NCI-H446 treated with DMSO at 0.1 percent for 48 hours (cell line): ENCODE measurements at places on chromosomes 16 and 17.
A peak's percentile ranks its signal among the peaks of the same experiment; 100 is the strongest.

DNA sequence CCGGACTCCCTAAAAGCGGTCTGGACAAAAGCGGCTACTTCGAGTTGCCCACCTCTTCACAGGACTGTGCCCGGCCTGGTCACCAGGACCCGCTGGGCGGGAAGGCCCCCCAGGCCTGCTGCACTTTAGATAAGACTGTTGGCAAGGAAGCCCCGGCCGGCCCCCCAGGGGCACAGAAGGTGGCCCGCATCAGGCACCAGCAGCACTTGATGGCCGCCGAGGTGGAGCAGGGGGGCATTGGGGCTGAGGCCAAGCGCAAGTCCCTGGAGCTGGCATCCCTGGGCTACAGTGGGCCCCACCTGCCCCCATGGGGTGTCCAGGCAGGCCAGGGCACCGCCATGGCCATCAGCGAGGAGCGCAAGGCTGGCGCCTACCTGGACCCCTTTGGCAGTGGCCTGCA is 47.5 kb downstream of the BAHCC1 start:
- DNase-seq, result no peak

- no peak for DNase-seq
These were observed 40.0 kb downstream of the WIPI1 start for GRCh38 chr17:68417317-68417716.

- DNase-seq, result no peak
These were observed 26.9 kb downstream of the TOM1L1 start for GRCh38 chr17:54927525-54927924.

- DNase-seq, result no peak
These were observed 206.6 kb downstream of the CDH8 start for GRCh38 chr16:61829631-61830030.

- no peak for DNase-seq
These were observed 33.5 kb downstream of the ABCC3 start for GRCh38 chr17:50668025-50668837.

GRCh38 chr17:35676441-35676840 is 55.0 kb upstream of the RASL10B start:
- DNase-seq, result no peak

DNA sequence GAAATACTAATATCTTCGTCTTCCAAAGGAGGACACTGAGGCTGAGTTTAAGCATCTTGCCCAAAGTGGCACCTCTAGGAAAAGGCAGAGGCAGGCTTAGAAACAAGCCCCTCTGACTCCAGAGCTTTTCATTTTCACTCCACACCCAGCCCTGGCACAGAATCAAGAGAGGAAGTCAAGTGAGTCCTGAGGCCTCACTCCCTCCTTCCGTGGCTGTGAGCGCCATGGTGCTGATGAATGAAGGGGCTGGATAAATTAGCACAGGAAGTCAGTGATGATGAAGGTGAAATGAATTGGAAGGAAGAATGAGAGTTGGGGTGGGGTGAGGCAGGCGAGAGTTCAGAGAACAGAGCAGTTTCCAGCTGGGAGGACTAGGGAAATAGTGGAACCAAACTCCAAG is 179.3 kb downstream of the TMEM132E start:
- no peak for DNase-seq

DNA sequence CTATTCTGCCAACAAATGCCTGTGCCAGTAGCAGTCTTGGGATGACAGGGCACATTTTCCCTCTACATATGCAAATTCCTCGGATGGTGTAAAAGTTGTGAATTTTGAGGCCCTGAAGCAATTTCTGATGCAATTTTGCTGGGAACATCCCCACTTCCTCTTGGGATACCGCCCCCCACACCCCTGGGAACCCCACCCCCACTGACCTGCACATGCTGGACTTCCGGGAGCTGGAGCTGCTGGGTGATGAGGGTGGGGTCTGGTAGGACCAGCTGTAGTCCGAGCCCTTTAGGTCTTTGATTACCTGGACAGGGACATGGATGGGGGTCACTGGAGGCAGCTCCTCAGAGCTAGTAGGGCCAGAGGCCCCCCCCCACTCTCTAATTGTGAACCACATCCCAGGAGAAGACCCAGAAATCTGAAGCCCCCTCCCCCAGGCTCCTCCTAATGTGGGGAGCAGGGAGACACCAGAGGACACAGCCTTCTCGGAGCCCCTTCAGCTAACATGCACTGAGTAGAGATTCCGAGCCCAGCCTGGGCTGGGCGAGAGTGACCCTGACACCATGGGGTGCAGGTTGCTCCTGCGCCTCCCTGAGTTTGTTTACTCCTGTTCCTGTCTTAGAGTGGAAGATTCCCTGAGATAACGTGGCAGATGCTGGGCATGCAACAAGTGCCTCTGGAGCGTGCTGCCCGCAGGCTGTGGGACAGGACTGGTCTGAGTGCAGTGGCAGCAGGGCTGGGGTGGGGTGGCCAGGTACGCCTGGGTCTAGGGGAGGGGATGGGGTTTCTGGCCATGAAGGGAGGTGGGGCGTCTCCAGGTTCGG is 9.0 kb downstream of the MTSS2 start:
- DNase-seq, result no peak

DNA sequence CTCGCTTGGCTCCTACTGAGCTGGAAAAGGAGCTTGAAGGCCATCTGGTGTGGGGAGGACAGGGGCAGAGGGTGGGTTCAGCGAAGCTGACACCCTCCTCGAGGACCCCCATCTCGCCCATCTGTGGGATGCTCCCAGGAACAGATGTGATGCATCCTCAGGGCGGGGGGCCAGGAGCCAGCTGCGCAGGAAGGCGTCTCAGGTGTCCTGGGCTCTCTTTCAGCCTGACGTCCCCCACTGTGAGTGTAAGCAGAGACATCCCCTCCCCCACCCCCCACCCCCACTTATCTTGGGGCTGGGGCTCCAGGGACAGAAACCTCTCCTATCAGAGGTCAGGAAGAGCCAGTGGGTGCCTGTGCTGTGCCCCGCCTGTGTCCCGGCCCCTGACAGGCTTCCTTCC is 16.2 kb downstream of the KIF19 start:
- no peak for DNase-seq

DNA sequence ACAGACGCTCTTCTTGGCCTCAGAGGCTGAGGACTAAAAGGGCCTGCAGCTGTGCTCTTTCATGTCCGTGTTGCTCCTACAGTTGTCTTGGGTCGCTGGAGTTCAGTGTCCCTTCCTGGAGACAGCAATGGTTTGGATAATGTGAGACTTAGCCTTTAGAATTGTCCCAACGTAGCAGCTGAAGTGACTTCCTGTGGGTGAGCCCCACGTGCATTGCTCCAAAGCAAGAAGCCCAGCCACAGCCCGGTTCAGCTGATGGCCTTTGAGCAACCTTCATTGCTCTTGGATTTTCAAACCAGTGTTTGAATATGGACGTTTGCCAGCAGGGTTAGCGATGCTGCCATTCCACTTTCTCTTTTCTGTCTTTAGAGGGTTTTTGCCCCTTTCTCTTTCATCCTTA is 19.7 kb downstream of the TMEM11 start:
- peak; percentile 5 for DNase-seq

- DNase-seq, result no peak
These were observed 30.0 kb downstream of the CHD9 start for GRCh38 chr16:53084746-53085334.

- DNase-seq, result no peak
These were observed 22.4 kb upstream of the LGALS9 start for GRCh38 chr17:27608328-27609230.

- no peak for DNase-seq
These were observed 37.7 kb downstream of the USP32 start for GRCh38 chr17:60354223-60354622.

GRCh38 chr17:36532435-36532975 is 2.2 kb downstream of the MYO19 start:
- no peak for DNase-seq

GRCh38 chr16:3023415-3023668 is 400 bp downstream of the HCFC1R1 start:
- DNase-seq, result peak; percentile 46

DNA sequence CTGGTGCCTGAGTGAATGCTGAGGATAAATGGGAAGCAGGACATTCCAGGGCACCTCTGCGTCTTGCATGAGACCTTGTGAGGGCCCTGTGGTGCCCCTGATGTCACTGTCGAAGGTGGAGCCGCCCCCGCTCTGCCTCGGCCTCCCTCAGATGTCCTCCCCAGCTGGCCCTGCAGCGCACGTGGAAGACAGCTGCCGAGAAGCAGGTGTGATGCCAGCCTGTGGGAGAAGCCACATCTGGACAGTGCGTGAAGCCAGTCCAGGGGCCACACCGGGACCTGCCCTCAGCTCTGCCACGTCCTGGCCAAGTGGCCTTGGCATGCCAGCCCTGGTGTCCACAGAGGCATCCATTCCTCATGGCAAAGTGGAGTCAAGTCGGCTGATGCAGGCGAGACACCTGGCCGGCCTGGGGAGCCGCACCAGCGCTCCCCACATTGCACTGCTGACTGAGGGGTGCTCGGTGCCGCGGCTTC is 21.6 kb upstream of the METRNL start:
- DNase-seq, result no peak

- DNase-seq, result no peak
These were observed 102.7 kb downstream of the SDK2 start for GRCh38 chr17:73541561-73541981.

- no peak for DNase-seq
These were observed 40.5 kb upstream of the ACSF3 start for GRCh38 chr16:89052890-89053724.

GRCh38 chr17:45851022-45851421 is 6.3 kb downstream of the SPPL2C start:
- no peak for DNase-seq

- DNase-seq, result no peak
These were observed 9.5 kb downstream of the SPNS2 start for GRCh38 chr17:4508207-4508606.

DNA sequence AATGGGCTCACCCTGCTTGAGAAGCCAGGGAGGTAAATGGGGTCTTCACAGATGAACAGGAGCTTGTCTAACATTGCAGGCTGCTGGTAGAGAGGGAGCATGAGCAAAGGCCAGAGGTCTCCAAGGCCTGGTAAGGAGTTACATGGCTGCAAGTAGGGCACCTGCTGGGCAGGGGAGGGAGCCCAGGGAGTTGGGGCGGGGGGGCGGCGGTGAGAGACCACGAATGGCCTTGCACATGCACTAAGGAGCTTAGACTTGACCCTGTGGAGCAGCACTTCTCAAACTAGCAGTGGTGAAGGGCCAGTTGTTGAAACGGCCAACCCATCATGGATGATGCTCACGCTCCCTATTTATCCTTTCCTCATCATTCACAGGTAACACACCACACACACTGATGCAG is 38.4 kb downstream of the ERN1 start:
- no peak for DNase-seq

DNA sequence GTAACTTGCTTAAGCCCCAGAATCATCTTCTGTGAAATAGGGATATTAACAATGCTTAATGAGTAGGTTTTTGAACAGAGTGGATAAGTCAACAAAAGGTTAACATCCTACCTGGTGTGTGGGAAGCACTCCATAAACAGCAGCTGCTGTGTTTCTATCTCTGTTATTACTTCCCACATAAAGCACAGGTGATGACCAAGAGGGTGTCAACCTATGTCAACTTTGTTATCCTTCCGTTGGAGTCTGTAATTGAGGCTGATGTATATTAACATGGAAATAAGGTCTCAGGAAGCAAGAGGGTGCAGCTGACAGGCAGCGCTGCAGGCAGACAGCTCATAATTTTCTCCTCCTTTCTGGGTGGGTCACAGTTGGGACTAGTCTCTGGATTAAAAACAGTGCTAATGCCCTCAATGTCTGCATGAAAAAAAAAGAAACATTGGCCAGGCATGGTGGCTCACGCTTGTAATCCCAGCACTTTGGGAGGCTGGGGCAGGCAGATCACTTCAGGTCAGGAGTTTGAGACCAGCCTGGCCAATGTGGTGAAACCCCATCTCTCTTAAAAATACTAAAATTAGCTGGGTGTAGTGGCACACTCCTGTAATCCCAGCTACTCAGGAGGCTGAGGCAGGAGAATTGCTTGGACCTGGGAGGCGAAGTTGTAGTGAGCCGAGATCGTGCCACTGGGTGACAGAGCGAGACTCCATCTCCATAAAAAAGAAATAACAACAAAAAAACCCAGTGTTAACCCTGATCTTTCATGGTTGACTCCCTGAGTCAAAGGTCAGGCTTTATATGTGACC is 269.6 kb downstream of the SNX29 start:
- DNase-seq, result no peak

GRCh38 chr16:64158941-64159588 is 962.8 kb downstream of the CDH11 start:
- no peak for DNase-seq

- DNase-seq, result no peak
These were observed 175.8 kb downstream of the NPIPB11 start for GRCh38 chr16:29230671-29231096.

GRCh38 chr17:45366049-45366448 is 49.2 kb upstream of the MAP3K14 start:
- DNase-seq, result no peak

DNA sequence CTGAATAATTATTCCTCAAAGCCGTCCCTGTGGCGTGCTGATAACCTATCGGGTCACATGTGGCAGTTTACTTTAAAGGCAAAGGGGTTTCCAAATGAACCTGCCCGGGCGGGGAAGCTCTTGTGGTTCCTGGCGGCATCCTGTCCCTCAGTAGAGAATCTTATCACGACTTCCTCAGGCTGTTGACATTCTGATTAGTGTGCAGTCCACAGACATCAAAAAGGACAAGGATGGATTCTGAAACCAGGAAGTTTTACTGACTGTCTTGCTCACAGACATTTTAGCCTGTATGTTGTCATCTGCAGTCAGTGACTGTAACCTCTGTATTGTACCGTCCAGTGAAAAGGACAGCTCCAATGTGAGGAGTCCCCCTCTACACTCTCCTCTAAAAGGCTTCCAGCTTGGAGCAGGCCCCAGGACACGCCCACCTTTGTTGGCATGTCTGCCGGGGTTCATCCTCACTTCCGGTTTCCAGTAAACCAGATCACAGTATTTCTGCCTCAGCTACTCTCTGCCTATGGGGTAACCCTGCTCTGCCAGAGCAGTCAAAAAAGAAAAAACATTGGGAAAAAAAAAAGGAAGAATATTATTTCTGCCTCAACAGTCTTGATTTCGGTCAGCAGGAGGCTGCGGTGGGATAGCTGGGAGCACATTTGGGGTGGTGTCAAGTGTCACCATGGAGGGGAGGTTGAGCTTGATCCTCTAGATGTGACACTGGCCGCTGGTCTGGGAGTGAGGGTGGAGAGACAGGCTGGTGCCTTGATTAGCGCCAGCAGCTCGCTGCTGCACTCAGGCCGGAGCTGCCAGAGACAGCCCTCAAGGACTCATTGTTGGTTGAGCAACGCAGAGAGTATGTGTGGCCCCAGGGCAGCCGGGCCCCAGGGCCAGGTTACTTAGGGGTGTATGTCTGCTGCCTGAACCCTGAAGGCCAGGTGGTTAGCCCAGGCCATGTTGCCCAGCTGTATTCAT is 89.0 kb upstream of the DNAH17 start:
- no peak for DNase-seq

DNA sequence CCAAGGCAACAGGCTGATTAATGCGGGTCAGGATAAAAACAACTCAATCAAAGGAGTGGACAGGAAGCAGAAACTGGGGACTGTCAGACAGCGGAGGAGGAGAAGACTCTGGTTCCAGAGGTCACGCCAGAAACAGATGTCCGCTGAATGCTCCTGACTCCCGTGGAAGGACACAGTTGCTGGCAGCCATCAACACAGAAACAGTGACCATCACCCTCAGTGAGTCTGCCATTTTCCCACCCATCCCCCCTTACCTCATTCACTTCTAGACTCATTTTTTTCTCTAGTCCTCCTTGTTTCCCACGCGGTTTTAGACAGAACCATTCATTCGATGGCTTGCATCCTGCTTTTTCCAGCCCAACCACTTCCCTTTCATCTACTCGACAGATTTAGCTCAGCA is 40.9 kb downstream of the DHRS7C start:
- DNase-seq, result no peak
